ENCODE measurements at places on chromosomes 5 and 9.

DNA sequence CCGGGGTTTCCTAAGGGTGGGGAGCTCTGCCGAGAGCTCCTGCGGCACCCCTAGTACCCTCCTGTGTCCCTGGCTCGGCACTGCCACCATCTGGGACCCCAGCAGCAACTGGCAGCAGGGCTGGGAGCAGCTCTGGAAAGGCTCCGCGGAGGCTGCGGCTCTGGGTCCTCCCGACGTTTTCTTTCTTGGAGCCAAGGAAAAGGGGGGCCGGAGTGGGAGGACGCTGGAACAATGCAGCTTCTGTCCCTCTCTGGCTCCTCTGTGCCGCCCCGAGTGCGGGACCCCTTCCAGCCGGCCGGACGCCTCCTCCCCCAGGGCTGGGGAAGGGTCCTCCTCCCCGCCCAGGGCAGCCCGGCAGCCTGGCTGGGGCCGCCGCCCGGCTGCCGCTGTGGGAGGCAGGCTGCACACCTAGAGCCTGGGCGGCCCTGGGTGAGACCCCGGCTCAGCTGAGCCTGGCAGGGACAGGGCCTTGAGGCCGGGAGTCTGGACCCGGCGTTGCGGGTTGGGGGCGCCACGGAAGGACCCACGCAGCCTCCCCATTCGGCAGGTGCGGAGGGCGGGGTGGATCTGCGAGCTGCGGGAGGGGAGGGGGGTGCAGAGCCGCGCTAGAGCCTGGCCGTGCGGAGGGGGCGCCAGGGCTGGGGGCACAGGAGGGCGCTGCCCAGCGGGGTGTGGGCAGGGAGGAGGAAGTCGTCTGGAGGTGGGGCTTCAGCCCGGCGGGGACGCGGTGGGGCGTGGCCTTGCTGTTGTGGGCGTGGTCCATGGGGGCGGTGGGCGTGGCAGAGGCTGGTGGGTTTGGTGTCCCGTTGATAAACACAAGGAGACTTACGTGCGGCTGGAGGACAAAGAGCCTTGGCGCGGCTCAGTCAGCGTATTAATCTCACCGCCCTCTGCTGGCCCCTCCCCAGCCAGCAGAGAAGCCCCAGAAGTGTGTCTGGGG is 15.1 kb downstream of the GPSM1 start:
- DNase-seq: peak; percentile 50

- no peak for DNase-seq
These were observed 18.2 kb downstream of the TTC23L start for GRCh38 chr5:34857161-34857560.

DNA sequence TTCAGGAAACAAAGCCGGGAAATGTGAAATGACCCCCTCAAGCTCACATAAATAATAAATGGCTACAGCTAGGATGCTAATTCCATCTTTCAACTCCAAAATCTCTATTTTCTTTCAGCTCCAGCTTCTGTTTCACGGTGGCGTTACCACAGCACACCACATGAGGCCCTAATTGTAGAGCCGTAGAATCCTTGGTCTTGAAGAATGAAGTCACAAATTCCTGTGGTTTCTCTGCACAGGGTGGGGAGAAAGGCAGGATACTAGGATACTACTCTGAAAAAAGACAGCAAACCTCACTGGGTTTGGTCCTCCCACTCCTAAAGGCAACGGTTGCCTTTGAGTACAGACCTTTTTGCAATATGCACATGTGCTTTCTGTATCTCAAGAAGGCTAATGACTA is 13.9 kb upstream of the RARS1 start:
- DNase-seq: no peak

- DNase-seq: no peak
These were observed 69.2 kb upstream of the PLPP6 start for GRCh38 chr9:4592886-4593285.

DNA sequence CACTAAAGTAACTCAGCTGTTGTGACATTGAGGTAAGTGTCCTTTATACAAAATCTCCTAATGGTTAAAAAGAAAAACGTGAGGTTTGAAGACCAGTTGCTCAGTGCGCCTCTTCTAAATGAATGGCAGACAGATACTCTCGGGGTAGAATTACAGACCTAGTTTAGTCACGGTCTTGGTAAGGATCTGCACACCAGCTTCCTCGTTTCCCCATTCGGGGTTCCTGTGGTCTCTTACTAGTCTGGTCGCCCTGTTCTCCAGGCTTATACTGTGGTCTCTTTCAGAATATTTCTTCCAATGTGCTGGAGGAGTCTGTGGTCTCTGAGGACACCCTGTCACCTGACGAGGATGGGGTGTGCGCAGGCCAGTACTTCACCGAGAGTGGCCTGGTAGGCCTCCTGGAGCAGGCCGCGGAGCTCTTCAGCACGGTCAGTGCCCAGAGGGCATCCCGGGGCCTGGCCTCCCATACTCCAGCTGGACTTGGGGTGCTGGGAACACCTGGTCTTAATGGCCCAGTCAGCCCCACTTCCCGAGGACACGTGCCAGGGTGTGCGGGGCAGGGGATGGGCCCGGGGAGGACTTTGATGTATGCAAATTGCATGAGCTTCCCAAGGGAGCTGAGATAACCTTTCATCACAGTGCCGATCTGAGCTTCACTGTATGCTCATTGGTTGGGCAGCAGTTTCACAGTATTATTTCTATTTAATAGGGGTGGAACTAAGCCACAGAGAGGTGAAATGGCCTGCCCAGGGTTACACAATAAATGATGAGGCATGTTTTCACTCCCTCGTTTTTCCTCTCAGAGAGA is 224.5 kb downstream of the DOCK8 start:
- DNase-seq: peak; percentile 82

- no peak for DNase-seq
These were observed 19.6 kb downstream of the TCOF1 start for GRCh38 chr5:150376799-150377771.

- peak; percentile 60 for DNase-seq
These were observed 19.4 kb upstream of the RNF130 start for GRCh38 chr5:180090769-180091546.

DNA sequence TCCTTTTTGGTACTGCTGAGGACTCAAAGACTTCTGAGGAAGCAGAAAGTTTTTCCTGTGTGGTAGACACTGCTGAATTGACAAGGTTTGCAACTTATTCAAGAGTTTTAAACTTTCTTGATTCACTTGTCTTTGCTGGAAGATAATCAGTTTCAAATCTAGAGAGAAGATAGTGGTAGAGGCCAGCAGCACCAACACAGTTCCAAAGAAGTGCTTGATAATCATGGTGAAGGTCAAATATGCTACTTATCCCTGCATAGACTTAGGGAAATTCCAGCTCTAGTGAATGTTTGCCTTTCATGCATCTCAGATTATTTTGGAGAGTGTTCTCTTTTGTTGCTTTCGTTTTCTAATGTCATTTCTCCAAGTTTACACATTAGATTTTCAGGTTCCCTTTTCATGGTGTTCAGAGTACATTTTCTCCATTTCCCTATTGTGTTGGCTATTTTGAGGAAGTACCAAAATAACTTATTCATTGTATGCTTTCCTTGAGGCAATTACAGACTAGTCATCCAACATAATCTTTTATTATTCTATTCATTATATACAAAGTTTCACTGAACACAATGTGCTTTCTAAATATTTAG is 550 bp downstream of the IFNE start:
- peak; percentile 89 for DNase-seq

DNA sequence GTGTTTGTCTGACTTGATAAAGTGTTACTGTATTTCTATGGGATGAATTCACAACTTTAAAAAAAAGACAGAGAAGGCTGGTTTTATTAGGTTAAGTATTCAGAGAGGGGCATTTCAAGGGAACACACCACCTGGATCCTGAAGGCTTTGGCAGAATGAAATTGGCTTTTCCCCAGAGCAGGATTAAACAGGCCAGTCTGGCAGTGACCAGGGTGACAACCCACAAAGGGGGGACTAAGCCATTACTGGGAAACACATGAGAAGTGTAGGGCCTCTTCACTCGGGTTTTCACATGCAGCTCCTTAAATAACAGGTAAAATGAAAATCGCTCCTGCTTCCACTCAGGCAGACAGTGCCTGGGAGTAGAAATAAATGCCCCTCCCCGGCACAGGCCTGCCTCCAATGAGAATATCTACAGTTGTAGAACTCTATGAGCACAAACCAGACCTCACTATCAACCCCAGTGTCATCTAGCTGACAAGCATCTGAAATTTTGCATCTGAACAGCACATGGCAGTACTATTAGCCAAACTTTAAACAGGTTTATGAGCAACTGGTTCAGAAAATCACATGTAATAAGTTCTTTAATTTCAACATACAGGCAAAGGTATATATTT is 85.8 kb downstream of the LHFPL2 start:
- no peak for DNase-seq

DNA sequence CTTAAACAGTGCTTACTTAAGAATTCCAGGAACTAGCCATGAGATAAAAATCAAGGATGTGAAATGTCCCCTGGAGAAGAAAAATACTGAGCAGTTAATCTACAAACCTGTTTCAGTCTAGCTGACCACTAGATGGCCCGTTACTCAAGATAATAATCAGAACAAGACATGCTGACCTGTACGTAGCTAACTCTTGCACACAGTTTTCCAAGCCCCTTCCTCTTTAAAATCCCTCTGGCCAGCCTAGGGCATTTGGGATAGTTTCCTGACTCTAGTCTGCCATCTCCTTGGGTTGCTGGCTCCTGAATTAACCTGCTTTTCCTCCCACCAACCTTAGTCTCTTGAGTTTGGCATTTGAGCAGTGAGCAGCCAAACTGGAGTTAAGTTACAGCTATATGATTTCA is 59.2 kb upstream of the TRAF1 start:
- peak; percentile 49 for DNase-seq

DNA sequence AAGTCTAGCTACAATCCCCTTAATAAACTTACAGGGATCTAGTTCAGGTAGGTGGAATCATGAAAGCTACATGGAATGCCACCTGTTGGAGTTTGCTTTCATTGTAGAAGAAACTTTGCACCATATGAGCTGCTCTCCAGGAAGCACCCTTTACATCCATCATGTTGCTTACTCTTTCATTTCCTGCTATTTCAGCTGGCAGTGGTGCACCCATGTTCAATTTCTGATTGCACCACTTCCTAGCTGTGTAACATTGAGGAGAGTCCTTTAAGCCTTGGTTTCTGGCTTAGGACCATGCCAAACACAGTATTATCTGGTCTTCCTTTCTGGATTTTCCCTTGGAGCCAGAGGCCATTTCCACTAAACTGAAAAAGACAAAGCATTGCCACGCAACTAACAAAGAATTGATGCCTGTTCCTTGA is 123.3 kb upstream of the SLC12A2 start:
- peak; percentile 38 for DNase-seq

DNA sequence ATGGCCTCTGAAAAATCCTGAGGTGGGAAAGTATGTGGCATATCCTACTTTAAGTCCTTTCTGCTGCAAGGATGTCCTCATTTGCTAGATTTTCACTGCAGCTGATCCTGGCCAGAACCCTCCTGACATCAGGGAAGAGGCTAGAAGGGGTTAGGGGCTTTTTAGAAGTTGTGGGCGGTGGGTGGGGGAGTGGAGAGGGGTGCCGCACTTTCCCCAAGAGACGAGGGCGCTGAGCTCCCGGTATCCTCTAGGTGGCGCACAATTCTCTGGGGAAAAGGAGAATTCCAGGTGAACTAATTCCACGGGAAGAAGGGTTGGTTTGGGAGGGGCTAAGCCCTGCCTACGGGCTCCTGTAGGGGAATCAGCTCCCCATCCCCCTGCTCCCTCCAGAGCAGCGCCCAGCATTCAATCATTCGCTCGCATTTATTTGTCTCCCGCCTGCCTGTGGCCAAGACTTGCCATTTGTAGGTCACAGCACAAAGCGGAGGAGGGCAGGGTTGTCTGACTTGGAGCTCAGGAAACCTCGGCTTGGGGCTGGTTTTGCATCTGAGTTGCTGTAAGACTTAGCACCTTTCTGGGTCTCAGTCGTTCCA is 42.9 kb upstream of the HAND1 start:
- no peak for DNase-seq

- no peak for DNase-seq
These were observed 146.4 kb upstream of the FGF10 start for GRCh38 chr5:44535621-44536020.

- no peak for DNase-seq
These were observed 45.7 kb upstream of the GHR start for GRCh38 chr5:42377496-42377895.

DNA sequence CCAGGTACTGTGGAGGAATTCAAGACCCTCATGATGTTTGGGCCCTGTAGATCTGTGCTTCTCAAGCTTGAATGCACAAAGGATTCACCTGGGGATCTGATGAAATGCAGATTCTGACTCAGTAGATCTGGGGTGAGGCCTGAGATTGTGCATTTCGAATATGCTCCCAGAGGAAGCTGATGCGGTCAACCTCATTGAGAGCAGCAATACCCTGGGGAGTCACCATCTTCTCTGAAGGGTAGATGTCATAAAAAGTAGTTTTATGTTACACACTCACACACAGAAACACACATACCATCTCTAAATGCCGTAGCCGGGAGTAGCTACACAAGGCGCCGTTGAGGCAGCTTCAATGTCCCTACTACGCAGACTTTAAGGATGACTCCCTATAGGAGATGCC is 55.8 kb upstream of the CPEB4 start:
- DNase-seq: no peak

- no peak for DNase-seq
These were observed 31.1 kb downstream of the PCSK5 start for GRCh38 chr9:75921391-75922127.

- peak; percentile 50 for DNase-seq
These were observed 92.4 kb downstream of the ARL15 start for GRCh38 chr5:54217826-54218503.

DNA sequence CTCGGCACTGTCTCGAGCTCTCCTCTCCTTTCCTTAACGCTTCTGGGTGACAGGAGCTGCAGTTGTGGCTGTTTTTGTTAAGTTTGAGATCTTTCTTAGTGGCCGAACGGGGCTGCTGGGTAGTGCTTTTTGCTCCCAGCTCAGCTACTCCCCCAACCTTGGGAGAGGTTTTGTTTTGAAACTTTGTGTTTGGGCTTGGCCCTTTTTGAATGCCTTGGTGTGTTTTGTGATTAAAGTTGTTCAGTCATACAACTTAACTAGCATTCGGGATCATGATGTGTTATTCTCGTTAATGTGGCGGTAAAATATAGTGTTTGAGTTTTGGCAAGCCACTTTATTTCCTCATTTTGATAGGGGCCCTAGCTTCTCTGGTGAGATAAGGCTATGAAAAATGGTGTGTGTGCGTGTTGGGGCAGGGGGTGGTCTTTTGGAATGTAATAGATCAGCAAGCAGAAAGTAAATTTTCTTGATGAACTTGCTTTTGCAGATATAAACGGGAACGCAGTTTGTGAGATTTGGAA is 1.1 kb downstream of the KDM3B start:
- no peak for DNase-seq

DNA sequence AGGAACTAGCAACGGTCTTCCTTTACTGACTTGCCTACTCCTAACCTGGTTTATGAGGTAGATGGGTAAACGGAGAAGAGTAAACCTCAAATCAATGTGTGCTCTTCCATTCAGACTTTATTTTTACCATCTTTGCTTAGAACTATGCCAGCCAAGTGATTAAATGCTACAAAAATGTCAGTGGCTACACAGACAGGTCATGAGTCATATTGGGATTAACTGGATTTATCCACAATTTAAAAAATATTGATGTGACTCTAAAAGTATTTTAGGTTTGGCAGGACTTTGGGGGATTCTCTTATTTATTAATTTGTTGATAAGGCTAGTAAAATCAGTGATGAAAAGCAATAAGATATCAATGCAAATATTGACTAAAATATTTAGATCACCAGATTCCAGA is 275.0 kb downstream of the PLK2 start:
- DNase-seq: no peak

GRCh38 chr9:70519912-70520724 is 105.7 kb upstream of the KLF9 start:
- no peak for DNase-seq

- DNase-seq: no peak
These were observed 175.5 kb upstream of the PAPPA start for GRCh38 chr9:115978091-115978490.
